RWPE1 (cell line): ENCODE measurements at places on chromosomes 7 and 10.

GRCh38 chr10:99551158-99551557 lies 18.4 kb downstream of the NKX2-3 start:
- DNase-seq: peak; percentile 59

DNA sequence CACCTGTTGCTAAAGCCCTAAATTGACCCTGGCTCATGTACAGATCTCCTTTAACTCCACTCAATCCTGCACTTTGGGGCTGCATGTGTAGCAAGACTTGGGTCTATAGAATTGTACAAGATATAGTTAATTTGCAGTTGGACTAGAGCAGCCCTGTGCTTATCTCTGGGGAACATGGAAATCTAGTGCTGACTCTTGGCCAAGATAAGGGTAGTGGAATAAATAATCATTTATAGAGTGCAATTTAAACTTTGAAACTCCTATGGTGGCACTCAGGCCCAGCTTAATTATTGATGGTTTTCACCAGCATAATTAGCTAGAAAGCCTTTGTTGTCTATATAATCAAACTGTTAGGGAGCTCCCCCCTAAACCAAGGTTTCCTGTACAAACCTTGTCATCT lies 39.2 kb upstream of the MBL2 start:
- DNase-seq: no peak

- DNase-seq: no peak
Observed at GRCh38 chr7:129167817-129168216, 20.6 kb upstream of the SMO start.

GRCh38 chr7:68200051-68200670 lies 1203.5 kb downstream of the TYW1 start:
- no peak for DNase-seq

- no peak for DNase-seq
Observed at GRCh38 chr7:23490357-23491135, 20.3 kb upstream of the IGF2BP3 start.
